ENCODE measurements at places on chromosomes 11 and 22. TPM values are rescaled to one million over a fixed set of nuclear protein-coding genes. Genes with fewer than 3 reads are reported as not detected.
A peak's percentile ranks its signal among the peaks of the same experiment; 100 is the strongest.

DNA sequence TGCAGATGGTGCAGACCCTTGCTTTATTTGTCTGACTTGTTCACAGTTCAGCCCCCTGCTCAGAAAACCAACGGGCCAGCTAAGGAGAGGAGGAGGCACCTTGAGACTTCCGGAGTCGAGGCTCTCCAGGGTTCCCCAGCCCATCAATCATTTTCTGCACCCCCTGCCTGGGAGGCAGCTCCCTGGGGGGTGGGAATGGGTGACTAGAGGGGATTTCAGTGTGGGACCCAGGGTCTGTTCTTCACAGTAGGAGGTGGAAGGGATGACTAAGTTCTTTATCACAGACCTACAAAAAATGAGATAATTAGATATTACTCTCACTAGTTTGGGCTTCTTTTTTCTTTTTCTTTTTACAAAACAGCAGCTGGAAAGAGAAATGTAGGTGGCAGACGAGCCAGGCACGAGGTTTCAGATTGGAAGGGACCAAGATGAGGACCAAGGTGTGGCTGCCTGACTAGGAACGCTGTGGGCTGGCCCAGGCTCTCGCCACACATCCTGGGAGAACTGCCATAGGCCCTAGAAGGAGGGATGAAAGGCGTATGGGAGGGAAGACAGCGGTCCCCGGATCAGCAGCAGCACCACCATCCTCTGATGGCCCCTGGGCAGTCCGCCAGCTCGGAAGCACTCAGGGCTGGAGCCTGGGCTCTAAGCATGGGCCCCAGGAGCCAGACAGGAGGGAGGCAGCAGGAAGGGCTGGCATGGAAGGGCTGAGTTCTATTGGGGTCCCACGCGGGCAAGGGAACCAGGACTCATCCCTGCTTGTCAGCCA lies 14.2 kb downstream of the TXN2 start:
- DNase-seq = no peak

- DNase-seq = no peak
These were observed 6.0 kb upstream of the LMO1 start for GRCh38 chr11:8269636-8270035.

GRCh38 chr22:30989474-30989873 lies 20.4 kb downstream of the TUG1 start:
- no peak for DNase-seq

The ZNF70 gene
- 6.4 TPM for total RNA-seq

DNA sequence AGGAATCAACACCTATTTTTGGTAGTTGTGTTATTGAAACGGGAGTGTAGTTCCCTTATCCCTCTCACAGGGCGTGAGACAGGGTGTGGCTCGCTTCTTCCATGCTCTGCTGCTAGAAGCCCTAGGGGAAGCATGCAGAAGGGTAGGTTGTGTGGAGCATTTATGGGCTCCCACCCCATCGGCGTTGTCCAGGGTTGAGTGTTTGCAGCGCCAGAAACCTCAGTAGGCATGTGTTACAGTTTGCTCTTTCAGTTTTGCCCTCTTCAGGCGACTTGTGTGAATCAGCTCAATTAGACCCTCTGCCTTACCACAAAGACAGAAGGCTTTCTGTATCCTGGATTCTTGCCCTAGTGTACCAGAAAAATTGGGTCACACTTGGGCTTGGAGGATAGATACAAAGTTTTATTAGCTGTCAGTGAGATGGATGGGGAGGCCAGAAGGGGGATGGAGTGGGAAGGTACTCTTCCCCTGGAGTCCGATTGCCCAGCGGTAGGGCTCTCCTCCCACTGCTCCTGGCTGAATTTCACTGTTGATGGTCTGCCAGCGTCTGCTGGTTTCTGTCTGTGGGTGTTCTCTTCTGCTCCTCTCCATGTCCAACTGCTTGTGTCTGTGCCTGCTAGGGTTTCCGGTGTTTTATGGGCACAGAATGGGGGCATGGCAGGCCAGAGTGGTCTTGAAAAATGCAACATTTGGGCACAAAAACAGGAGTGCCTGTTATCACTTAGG lies 358.3 kb upstream of the CTSC start:
- DNase-seq = no peak

DNA sequence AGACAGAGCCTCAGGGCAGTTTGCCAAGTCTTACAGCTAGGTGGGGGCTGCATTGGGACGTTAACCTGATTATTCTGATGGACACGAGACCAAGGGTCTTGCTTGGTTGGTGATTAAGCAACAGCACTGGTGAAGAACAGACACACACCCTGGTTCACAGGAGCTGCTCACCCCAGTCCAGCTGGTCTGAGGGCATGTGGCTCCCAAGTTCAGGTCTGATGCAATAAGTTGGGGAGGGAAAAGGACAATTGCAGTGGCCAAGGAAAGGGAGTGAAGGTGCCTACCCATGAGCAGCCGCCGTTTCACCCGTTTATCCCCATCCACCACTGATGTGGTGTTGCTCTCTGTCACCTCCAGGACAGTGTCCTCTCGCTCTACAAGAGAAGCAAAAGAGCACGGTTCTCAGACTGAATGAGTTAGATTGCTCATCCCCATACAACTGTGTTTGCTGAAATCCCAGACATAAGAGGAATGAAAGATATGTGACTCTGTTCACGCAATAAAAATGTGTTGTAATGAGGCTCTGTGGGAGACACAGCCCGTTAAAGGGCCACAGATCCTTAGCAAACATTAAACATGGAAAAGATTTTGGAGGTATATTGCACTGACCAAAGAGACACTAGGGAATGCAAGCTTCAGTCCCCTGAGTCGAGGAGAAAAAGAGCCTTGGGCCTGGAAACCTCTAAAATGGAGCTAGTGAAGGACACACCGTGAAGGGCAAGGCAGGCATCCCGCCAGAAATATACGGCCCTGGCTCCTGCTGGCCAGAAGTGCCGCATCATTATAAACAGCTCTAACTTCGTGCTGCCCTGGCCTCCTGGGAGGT lies 25.6 kb downstream of the SCUBE2 start:
- no peak for DNase-seq

- peak; percentile 97 for DNase-seq
These were observed 1.2 kb upstream of the RASGRP2 start for GRCh38 chr11:64745189-64745520.

DNA sequence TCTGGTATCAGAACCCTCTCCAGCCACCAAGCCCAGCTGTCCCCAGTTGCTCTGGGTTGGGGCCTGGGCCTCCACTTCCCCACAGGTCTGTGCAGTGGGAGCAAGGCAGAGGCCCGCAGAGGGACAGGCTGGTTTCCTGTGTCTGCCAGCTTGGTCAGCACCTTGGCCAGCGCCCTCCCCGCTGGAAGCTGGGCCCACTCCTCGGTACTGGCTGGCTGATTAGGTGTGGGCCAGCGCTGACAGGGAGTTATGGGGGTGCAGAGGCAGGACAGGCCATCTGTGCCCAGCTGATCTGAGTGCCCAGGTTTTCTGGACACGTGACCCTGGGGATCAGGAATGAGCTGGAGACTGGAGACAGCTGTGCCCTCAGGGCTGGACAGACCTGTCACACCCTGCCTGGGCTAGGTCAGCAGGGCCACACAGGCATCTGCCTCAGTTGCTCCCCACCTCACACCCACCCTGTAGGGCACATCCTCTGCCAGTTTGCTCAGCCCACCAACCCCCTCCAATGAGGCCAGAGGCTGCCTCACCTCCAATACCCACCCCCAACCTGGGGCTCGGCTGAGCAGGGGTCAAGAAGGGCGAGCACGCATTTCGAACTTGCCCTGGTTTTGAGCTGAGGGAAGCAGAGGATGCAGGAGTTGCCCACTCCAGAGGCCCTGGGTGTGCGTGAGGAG lies 175.3 kb downstream of the IGLL1 start:
- DNase-seq = no peak

DNA sequence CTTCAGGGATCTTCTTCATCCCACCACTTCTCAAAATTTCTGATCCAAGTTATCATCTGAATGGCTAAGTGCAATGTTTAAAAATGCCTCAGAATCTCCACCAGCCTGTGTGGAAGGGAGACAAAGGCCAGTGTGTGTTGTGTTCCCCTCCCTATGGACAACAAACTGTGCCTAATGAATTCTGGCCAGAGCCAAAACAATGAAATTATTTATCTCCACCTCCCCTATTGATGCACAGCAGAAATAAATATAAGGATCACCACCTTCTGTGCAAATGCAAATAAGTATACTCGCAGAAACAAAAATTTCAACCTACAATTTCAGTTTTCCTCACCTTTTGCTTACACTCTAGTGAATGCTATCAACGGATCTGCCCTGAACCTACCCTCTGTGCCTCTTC lies 75.8 kb downstream of the GAB2 start:
- DNase-seq = no peak

DNA sequence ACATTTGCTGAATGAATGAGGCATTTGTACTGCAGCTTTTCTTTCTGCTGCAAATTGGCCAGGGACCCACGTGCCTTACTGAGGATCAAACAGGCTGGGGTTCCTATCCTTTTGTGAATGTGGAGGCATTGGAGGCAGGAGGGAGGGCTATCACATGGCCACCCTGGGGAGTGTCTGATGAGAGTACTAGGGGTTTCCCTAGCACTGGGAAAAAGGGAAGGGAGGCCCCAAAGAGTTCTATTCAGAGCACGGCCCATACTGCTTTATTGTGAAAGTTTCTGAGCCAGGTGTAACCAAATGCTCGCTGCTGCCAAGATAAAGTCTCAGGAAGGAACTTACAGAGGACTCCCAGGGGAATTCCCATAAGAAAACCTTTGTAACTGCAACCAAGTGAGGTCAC lies 78.4 kb upstream of the ANO1 start:
- DNase-seq = no peak

The FOLR1 gene
- total RNA-seq = not detected

DNA sequence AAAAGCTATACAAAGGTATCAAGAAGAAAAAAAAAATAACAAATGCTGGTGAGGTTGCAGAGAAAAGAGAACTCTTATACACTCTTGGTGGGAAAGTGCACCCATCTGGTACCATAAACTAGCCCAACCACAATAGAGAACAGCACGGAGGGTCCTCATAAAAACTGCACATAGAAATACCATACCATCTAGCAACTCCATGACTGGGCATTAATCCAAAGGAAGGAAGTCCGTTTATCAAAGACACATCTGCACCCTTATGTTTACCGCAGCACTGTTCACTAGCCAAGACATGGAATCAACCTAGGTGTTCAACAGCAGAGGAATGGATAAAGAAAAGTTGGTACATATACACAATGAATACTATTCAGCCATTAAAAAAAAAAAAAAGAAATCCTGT lies 10.8 kb upstream of the CLDN5 start:
- no peak for DNase-seq

DNA sequence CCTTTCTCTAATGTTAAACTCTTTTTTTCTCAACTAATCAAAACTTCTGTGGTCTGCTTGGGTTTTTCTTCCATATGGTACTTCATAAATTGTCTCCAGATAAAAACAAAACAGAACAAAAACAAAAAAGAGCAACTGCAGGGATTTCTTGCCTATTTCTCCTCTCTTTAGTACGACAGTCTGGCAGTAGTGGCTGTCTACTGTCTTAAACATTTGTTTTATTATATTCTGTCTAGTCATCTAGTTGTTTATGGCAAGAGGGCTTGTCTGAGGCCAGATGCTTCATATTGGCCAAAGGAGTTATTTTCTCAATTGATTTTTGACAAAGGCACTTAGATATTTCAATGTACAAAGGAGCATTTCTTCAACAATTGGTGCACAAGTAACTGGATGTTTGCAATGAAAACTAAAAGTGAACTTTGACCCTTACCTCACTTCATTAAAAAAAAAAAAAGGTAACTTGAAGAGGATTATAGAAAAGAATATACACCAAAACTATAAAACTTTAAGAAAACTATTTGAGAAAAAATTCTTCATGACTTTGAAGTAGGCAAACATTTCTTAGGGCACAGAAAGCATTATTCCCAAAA lies 404.2 kb downstream of the LUZP2 start:
- no peak for DNase-seq

GRCh38 chr11:110858547-110858921 lies 146.3 kb upstream of the ARHGAP20 start:
- no peak for DNase-seq

The MGAT3 gene
- 0.19 TPM for total RNA-seq

DNA sequence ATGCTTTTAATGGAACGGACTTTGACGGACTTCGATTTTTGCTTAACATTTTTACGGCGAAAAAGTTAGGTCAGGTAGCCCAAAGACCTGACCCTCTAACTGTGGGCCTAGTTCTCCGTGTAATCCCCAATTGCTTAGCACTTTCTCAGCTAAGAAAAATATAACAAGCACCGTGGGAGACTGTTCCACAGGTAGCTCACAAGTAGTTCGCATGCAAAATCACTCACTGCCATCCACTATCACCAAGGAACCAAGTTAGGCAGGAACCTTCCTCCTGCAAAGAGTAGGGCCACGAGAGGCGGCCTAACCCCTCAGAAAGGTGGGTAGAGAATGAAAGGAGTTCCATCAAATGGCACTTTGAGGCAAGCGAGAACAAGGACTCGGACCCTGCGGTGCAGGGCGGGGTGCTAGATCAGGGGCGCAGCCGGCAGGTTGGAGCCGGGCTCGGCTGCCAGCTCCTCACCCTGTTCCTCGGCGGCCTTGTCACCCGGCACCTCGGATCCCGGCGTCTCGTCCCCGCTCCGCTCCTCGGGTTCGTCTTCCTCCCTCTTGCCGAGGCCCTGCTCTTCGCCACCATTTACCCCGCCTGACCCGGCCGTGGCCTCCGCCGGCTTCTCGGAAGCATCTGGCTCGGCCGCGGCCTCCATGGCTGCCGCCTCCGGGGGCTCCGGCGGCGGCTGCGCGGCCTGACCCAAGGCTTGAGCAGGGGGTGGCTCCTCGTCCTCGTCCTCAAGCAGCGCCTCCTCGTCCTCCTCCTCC lies 922 bp downstream of the HNRNPUL2 start:
- no peak for DNase-seq

The C11orf86 gene
- total RNA-seq = not detected

DNA sequence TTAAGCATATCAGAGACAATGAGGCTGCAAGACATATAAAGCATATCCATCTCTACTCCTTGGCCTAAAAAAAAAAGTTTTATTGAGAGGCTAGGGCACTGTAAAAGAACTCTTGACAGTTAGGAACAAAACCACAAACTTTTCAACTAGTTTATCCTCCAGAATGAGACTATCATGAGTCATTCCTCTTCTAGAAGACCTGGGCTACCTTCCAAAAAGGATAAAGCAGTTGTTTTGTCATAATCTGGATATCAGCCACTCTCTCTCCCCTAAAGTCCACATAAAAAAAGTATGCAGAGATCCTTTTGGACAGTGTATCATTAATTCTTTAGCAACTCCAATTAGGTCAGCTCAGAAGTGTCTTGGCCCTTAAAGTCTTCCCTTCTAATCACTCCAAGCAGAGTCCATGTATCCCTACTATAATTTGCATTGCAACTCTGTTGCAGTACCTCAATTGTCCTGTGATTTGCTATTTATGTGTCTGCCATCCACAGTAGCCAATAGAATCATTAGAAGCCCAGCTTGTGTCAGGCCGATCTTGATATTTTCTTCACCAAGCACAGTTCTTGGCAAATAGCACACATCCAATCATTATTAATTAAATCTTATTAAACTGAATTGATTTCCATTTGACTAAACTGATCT lies 10.4 kb downstream of the OR51T1 start:
- DNase-seq = no peak

DNA sequence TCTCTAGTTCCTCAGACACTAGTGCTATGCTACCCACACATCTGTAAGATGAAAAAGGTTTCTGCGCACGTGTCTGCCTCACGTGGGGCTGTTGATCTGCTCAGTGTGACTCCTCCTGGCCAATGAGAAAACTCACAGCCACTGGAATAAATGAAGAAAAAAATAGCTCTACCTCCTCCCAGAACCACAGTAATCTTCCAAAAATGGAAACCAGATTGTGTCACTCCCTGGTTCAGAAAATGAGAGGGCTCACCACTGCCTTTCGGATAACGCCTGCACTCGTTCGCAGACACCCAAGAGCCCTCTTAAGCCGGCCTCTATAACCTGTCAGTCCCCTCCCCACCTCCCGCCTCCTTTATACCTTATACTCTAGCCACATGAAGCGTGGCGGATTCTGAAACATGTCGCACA lies 5.1 kb downstream of the APBB1 start:
- peak; percentile 82 for DNase-seq
